ENCODE measurements at places on chromosomes 3 and 15.
A peak's percentile ranks its signal among the peaks of the same experiment; 100 is the strongest.

DNA sequence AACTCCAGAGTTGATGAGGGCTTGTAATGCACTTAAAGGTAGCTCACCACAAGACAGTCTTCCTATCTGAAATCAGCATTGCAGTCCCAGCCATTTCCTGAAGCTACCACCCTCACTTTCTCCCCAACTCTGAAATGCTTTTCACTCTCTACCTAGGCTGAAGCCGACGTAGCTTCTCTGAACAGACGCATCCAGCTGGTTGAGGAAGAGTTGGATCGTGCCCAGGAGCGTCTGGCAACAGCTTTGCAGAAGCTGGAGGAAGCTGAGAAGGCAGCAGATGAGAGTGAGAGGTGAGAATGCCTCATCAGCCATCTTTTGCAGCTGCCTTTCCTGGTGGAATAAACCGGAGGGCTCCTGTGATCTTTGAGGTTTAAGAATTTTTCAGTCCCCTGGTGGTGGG is 14.3 kb downstream of the TPM1 start:
- no peak for DNase-seq

DNA sequence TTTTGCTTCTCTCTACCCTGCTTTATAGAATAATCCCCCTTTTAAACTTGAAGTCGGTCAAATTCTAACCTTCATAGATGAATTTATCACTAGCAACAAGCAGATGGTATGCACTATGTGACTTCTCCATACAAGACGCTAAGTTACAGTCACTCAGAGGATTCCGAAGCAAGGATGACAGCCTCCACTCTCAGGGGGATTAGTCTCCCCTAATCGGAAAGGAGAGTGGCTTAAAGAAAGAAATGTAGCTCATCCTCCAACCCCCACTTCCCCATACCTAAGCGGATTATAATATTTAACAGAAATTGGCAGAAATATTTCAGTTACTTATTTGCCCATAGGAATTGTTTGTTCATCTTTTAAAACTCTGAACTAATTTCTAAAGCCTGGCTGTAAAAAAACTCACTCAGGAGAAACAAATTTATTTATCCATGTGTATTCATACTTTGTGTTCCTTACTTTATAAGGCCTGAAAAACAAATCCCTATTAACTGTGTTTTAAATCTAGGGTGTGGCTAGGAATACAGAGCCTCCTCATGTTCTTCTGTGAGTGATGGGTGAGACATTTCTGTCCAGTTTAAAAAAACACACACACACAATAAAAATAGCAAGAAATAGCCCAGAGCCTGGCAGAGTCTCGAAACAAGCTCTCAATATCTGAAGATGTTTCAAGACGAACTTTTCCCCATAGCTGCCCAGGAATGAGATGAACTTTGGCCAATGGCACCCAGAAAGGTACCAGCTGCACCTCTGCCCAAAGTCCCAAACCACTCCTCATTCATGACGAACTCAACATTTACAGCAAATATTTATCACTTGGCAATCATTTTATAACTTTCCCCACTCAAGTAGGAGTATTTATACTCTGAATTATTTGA is 18.7 kb downstream of the SIAH2 start:
- no peak for DNase-seq

DNA sequence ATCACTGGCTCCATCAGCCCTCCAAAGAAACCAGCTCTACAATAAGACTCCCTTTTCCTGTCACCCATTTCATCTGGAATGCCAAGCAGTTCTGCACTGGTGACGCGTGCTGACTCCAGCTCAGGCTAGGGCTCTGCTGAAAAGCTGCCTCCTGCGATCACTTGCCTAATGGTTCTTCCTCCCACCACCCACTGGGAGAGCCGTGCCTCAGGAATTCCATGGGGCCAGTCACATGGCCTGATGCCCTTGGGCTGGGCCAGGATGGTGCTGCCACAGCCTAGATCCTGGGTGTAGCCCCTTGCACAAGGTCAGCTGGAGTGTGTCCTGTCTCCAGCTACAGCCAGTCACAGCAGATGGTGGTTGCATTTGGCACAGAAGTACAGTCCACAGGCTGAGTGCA is 98.9 kb downstream of the DNAJB8 start:
- DNase-seq: no peak

- DNase-seq: no peak
These were observed 65.6 kb downstream of the SUMF1 start for GRCh38 chr3:4401441-4401840.

- DNase-seq: no peak
These were observed 296 bp downstream of the TPRA1 start for GRCh38 chr3:127590282-127590592.

DNA sequence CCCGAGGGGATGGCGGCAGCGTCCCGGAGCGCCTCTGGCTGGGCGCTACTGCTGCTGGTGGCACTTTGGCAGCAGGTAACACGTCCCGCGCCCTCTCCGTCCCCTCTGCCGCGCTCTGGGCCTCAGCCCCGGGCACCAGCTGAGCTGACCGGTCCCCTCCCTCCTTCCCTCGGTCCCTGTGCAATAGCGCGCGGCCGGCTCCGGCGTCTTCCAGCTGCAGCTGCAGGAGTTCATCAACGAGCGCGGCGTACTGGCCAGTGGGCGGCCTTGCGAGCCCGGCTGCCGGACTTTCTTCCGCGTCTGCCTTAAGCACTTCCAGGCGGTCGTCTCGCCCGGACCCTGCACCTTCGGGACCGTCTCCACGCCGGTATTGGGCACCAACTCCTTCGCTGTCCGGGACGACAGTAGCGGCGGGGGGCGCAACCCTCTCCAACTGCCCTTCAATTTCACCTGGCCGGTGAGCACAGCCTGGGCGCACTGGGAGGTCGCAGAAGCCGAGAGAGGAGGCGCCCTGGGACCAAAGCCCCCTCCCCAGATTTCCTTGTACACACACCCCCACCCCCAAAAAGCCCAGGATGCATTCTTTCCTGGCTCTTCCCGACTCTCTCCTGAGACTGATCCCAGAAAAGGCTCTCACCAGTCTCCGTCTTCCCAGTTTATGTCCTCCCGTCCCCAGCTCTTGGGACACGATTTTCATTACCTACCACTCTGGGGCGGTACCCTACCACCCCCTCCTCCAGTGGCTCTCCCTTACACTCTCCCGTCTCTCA is 705 bp downstream of the DLL4 start:
- DNase-seq: peak; percentile 76

Measured in HAP-1 (cell line).